ENCODE measurements at places on chromosomes 5 and 9. TPM values are rescaled to one million over a fixed set of nuclear protein-coding genes. Genes with fewer than 3 reads are reported as not detected.

- H3K27me3 ChIP-seq: no peaks in the 10 kb centered on the region
- H3K27ac ChIP-seq: no peak overlapping the region
- H3K4me1 ChIP-seq: peaks cover under 1% of the 10 kb centered on the region
- no peak overlapping the region for H3K4me3 ChIP-seq
These were observed 302.9 kb upstream of the PAPPA start for GRCh38 chr9:115850548-115851304.

GRCh38 chr5:109935833-109936490 lies 246.2 kb downstream of the MAN2A1 start:
- H3K4me3 ChIP-seq: no peak overlapping the region
- H3K27ac ChIP-seq: no peak overlapping the region
- H3K36me3 ChIP-seq: no peaks in the 10 kb centered on the region
- H3K4me1 ChIP-seq: no peaks in the 10 kb centered on the region

DNA sequence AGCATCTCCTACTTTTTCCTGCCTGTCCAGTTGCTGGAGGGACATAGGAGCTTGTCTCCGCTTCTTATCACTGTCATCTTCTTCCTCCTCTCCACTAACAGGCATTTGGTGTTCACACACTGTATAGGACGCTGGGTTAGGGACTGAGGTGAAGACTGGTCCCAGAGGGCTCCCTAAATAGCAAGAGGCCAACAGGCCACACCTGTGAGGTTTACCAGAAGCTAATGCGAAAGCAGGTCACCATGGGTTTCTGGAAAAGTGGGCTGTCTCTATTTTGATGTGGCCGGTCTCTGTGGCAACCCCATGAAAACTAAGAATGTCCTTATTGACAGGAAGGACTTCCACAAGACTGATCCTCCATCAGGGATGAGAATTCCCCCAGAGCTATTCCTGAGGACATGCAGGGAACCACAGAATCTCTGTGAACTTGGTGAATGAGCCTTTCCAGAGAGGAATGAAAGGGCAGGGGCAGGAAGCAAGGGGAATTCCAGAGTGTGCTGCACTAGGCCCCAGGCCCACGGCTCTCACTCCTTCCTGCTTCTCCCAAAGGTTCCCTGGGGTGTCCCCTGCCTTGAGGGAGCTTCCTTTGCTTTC lies 61.7 kb downstream of the DAP start:
- no peaks in the 10 kb centered on the region for H3K27me3 ChIP-seq
- DNase-seq: peak; percentile 13
- H3K4me1 ChIP-seq: peaks cover 18% of the 10 kb centered on the region
- H3K36me3 ChIP-seq: no peaks in the 10 kb centered on the region
- no peak overlapping the region for H3K4me3 ChIP-seq
- H3K27ac ChIP-seq: no peak overlapping the region

DNA sequence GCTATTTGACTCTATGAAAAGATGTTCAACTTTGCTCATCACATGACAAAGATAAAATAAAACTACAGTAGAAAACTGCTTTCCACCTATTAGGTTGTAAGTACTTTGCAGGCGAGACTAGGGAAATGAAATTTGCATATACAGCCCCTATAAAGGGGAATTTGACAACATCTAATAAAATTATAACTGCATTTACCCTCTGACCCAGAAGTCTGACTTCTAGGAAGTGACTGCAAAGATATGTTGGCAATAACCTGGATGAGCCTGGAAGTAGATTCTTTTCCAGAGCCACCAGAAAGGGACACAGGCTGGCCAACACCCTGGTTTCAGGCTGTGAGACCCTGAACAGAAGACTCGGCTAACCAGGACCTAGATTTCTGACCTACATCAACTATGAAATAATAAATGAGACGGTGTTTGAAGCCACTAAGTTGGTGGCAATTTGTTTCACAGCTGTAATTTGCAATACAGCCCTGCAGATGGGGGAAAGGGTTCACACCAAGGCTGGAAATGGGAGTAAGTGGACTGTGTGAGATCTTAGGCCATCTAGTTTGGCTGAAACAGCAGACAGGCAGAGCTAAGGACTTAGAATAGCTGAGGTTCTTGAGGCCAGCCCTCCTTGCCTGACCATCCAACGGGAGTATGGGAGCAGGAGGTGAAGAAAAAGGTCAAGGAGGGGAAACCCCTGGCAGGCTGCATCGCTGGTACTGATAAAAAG lies 106.6 kb downstream of the SIL1 start:
- DNase-seq: peak; percentile 49
- no peak overlapping the region for H3K27ac ChIP-seq
- H3K4me3 ChIP-seq: no peak overlapping the region
- no peaks in the 10 kb centered on the region for H3K27me3 ChIP-seq
- H3K36me3 ChIP-seq: no peaks in the 10 kb centered on the region

DNA sequence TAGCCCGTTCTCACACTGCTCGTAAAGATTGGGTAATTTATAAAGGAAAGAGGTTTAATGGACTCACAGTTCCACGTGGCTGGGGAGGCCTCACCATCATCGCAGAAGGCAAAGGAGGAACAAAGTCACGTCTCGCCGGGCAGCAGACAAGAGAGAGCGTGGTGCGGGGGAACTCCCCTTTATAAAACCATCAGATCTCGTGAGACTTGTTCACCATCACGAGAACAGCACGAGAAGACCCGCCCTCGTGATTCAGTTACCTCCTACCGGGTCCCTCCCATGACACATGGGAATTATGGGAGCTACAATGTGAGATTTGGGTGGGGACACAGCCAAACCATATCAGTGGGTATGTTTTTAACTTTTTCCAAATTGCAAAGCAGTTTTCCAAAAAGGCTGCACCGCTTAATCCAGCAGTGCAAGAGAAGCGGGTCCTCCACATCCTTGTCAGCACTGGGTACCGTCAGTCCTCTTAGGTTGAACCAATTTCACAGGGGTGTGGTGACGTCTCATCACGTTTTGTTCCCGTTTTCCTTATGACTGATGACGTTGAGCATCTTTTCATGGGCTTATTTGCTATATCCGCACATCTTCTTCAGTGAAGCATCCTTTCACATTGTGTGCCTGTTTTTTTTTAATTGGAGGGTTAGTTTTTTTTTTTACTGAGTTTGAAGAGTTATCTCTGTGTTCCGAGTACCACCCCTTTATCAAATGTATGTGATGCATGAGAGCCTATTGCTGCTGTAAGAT lies 8.0 kb upstream of the FCN2 start:
- no peaks in the 10 kb centered on the region for H3K4me1 ChIP-seq
- peaks cover 3% of the 10 kb centered on the region for H3K27me3 ChIP-seq
- no peaks in the 10 kb centered on the region for H3K36me3 ChIP-seq

GRCh38 chr9:118306801-118307200 lies 602.6 kb downstream of the TLR4 start:
- H3K36me3 ChIP-seq: no peaks in the 10 kb centered on the region
- H3K27me3 ChIP-seq: no peaks in the 10 kb centered on the region
- H3K4me3 ChIP-seq: no peak overlapping the region
- no peak overlapping the region for H3K27ac ChIP-seq

- H3K4me3 ChIP-seq: no peak overlapping the region
- no peaks in the 10 kb centered on the region for H3K36me3 ChIP-seq
- no peak overlapping the region for H3K27ac ChIP-seq
- no peaks in the 10 kb centered on the region for H3K27me3 ChIP-seq
- no peak for DNase-seq
- no peaks in the 10 kb centered on the region for H3K4me1 ChIP-seq
These were observed 662.5 kb downstream of the IRX1 start for GRCh38 chr5:4258170-4258569.

- no peaks in the 10 kb centered on the region for H3K27me3 ChIP-seq
- H3K36me3 ChIP-seq: no peaks in the 10 kb centered on the region
These were observed 5.1 kb upstream of the PHYKPL start for GRCh38 chr5:178237431-178238312.

DNA sequence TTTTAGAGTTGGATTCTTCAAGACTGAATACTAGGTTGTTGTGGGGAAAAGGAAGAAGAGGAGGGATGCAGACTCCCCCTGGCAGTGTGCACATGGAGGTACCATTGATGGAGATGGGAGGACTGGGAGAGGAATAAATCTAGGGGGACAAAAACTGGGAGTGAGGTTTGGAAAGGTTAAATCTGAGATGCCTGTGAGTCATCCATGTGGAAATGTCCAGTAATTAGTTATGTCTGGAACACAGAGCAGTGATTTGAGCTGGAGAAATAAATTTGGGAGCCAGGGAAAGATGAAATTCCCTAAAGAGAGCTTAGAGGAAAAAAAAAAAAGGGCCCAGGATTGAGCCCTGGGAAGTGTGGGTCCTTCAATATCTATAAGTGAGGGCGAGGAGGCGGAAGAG lies 8.0 kb upstream of the CCIN start:
- H3K27me3 ChIP-seq: no peaks in the 10 kb centered on the region
- DNase-seq: peak; percentile 53
- H3K27ac ChIP-seq: no peak overlapping the region
- no peak overlapping the region for H3K4me3 ChIP-seq

DNA sequence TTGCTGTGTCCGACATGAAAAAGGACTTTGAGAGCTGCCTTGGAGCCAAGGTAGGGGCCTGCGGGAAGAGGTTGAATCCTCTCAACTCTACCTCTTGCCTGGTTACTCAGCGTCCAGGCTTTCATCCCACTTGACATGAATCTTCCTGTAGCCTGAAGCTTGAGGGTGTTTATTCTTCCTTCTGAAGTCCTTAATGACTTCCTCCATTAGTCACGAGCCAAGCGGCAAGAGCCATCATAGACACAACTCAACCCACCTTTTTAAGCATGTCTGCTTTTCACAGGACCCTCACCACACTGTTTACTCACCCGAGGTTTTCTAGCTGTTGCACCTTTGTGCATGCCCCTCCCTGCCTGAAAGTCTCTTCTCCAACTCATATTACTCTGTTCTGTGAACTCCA lies 40.2 kb downstream of the ACO1 start:
- no peak overlapping the region for H3K27ac ChIP-seq
- no peak for DNase-seq
- H3K4me1 ChIP-seq: peaks cover 10% of the 10 kb centered on the region
- H3K4me3 ChIP-seq: no peak overlapping the region

DNA sequence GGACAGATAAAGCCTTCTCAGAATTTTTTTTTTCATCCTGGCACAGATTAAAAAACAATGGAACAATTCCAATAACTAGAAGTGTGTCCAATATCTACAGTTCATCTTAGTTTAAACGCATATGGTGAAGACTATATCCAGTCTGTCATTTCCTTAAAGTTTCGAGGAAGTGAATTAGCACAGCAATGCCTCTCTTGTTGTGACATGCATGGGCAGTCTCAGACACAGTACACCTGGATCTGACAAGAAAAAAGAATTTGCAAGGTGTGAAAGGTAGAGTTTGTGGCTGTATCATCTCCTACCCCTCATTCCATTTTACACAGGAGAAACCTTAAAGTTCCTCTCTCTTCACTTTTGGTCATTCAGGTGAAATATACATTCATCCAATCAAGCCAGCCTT lies 100.6 kb upstream of the ADAMTS19 start:
- no peak for DNase-seq
- H3K27ac ChIP-seq: no peak overlapping the region
- no peaks in the 10 kb centered on the region for H3K27me3 ChIP-seq
- H3K36me3 ChIP-seq: no peaks in the 10 kb centered on the region
- no peaks in the 10 kb centered on the region for H3K4me1 ChIP-seq
- H3K4me3 ChIP-seq: no peak overlapping the region

Gene SHISAL2B
- not detected for total RNA-seq

Gene PTPRD
- 3.3 TPM for total RNA-seq

Gene ZNF658
- total RNA-seq: 6.9 TPM

Gene CKMT2
- total RNA-seq: 19.3 TPM

Gene STOM
- total RNA-seq: 248 TPM

Gene GLRA1
- not detected for total RNA-seq

Gene IFNA13
- total RNA-seq: not detected

Gene ADGRV1
- total RNA-seq: 0.17 TPM

Gene MEIKIN
- total RNA-seq: not detected

Gene FOXD1
- total RNA-seq: 0.77 TPM

Measured in fibroblast of lung (primary cell).